ENCODE measurements at places on chromosomes 1 and 21.

DNA sequence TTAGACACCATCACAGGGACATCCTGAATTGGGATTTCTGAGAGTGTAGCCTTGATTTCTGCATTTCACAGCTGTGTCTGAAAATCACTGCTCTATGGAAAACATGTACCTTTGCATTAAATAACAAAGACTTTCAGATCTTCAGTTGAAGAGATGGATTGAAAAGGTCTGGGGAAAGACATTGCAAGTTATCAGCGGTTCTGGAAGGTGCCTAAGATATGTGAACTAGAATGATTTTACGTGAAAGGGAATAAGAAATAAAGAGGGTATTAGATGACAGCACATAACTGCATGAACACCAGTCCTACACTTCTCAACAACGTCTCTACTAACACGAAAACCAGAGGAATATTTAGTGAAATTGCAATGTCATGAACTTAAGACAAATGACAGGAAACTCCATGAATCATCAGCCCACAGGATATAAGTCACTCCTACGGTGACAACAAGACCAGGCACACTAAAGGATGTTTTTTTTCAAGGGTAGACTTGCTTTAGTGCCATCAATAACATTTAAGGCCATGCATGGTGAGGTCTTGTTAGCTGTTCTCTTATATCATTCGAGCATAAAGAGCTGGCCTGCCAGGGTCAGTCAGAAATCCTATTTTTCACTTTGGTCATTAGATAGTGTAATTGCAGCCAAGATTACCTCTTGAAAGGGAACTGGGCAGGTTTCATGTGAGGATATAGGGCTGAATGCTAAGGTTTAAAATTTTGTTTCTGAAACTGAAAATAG, 283.1 kb downstream of the GRIK1 start:
- DNase-seq, result no peak

GRCh38 chr1:19313961-19314882, 2.1 kb downstream of the SLC66A1 start:
- DNase-seq, result no peak

DNA sequence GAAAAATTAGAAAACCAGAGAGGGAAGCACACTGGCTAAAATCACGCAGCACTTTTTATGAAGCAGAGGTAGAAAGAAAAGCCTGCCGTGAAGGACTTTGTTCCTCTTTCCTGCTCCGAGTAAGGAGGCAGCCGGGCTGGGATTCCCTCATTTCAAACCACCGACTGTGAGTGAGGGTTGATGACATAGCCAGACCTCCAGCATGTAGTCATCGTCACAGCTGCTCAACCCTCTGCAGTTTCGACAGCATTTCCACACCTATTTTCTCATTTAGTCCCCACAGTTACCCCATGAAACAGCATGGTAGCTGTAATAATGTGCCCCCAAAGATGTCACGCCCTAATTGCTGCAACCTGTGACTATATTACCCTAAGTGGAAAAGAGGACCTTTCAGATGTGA, 35.3 kb downstream of the FCRL5 start:
- no peak for DNase-seq

DNA sequence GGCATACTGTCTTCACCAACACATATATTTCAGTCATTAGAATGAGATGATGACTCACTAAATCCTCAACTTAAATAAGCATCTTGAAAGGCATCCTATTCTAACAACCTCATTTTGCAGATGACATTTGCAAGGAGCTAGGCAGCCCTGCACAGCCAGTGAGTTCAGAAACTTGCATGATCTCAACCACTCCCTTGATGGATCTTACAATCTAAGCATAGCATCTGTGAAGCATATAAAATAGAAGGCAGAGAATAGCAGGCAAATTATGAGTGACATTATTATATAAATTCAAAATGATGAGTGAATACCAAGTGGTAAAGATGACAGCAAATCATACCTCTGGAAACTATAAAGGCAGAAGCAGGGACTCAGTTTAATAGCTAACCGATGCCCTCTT, 31.6 kb downstream of the KRTAP20-3 start:
- no peak for DNase-seq

GRCh38 chr21:42745511-42746239, 92.3 kb downstream of the PDE9A start:
- no peak for DNase-seq

DNA sequence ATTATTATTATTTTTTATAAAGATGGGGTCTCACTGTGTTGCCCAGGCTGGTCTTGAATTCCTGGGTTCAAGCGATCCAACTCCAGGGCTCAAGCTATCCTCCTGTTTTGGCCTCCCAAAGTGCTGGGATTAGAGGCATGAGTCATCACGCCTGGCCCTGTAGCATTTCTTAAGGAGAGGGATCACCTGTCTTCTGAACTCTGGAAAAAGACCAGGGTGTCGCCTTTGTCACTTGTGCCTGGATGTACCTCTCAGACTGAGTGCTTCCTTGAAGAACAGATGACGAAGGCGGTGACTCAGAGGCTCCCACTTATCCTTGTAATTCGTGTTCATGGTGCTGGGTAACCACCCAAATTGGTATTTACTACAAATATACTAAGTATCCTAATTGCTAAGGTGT, 2.4 kb upstream of the CGN start:
- DNase-seq, result no peak

DNA sequence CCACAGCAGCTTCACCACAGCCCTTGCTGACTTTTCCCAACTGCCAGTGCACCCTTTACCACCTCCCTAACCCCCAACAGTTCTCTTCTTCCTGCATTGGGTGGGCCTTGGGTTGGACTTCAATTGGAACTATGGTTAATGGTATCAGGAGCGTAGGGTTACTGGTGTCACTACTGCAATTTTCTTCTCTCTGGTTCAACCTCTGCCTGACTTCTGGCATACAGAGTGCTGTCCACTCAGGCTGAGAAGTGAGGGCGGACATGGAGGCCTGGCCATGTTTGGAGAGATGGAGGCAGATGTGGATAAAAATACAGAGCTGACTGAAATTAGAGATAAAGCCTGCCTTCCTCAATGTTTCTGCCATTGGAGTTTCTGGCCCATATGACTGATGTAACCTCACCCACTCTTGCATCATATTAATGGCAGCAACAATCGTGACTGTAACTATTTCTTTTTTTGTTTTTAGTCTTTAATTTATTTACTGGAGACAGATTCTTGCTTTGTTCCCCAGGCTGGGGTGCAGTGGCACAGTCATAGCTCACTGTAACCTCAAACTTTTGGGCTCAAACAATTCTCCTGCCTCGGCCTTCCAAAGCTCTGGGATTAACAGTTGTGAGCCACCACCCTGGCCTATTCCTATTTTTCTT, 87.8 kb downstream of the NAV1 start:
- no peak for DNase-seq

GRCh38 chr1:44808063-44808937, at the start of gene BTBD19:
BTBD19 (plus strand) TSS chr1:44808523; CDS start chr1:44808821, 298 bp downstream.
- peak; percentile 86 for DNase-seq

GRCh38 chr21:29892379-29892778, 47.4 kb downstream of the GRIK1 start:
- no peak for DNase-seq

DNA sequence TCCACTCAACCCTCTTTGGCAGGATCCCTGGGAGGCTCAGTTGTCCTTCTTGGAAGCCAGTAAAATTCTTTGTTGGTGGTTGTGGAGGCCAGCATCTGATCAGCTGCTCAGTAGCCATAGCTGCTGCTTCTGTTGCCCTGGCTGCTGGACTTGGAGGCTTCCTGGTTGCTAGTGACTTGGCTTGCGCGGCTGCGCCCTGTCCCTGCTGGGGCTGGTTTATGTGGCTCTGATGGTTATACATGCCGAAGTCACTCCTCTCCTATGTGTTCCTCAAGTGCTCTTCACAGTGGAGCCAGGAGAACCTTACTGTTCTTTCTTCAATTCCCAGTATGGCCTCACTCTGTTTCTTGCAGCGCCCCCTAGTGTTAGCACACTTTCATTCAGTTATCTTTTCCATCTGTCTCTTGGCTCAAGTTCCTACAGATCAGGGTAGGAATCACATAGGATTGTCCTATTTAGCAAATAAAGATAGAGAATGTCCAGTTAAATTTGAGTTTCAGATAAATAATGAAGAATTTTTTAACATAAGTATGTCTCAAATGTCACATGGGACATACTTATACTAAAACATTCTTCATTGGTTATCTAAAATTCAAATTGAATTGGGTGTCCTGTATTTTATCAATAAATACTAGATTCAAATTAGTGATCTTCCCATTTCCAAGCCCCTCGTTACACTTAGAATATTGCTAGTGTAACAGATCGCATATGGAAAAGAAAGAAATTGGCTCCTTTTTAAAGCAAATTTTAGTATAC, 176.5 kb downstream of the TGFB2 start:
- DNase-seq, result peak; percentile 21

DNA sequence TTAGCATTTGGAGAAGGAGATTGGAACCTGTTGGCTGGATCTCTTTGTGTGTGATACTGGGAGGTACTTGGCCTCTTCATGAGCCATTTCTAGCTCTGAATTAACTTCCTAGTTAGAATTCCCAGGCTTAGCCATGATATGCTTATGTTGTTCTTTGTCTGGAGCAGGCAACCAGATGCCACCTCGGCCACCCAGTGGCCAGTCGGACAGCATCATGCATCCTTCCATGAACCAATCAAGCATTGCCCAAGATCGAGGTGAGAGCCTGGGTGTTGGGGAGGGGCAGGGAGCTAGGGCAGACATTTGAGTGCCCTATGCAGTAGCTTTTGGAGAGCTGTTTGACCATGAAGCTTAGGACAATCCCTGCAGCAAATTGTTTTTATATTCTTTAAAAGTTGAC, 26.5 kb upstream of the PIGV start:
- no peak for DNase-seq

GRCh38 chr1:181149326-181150125, 61.0 kb downstream of the IER5 start:
- no peak for DNase-seq

DNA sequence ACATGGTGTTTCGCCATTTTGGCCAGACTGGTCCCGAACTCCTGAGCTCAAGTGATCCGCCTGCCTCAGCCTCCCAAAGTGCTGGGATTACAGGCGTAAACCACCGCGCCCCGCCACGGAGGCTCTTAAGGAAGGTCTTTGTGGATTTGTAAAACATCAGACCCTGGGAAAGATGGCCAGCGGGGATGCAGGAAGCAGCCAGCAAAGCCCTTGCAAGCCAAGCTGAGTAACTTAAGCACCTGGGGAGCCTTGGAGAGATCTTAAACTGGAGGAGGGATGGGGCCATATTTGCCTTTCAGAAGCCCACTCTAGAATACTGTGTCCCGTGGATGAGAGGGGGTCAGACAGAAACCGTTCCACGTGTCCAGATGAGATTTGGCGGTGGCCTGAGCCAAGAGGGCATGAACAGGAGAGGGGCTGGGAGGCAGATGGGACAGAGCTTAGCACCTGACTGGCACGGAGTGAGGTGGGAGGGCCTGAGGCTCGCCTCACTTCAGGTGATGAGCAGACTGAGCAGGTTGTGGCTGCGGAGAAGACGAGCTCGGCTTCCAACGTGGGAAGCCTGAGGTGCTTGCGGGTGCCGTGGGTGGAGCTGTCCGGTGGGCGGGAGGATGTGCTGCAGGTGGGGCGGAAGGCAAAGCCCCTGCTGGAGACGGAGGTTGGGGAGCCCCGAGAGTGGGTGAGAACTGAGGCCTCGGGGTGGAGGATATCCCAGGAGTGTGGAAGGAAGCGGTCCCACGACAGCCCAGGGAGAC, 11.7 kb downstream of the C1orf216 start:
- no peak for DNase-seq

- DNase-seq, result no peak
Observed at GRCh38 chr1:4027492-4028138, 127.5 kb upstream of the C1orf174 start.

GRCh38 chr1:162964901-162965300, 103.9 kb upstream of the CCDC190 start:
- DNase-seq, result no peak

DNA sequence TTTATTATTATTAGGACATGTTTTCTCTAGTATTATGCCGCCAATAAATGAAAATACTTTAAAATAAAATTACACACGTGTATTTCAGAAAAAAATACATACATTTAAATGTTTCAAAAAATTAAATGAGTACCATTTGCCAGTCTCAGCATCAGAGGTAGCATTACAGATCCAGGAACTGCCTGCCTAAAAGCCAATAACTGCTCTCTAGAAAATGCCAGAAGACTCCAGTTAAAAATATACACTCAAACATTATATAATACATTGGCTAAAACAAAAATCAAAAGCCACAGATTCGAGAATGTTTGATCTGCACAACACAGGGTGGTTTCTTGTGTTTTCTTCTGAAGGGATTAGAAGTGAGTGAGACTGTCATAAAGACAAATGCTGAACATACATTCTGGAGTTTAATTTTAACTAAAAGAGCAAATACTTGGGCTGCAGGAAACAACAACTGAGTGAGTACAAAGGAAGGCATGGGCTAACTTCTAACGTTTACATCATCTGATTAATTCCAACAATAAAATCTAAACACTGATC, 105.5 kb downstream of the RERE start:
- DNase-seq, result no peak

- no peak for DNase-seq
Observed at GRCh38 chr1:83818916-83819315, 180.0 kb downstream of the TTLL7 start.

DNA sequence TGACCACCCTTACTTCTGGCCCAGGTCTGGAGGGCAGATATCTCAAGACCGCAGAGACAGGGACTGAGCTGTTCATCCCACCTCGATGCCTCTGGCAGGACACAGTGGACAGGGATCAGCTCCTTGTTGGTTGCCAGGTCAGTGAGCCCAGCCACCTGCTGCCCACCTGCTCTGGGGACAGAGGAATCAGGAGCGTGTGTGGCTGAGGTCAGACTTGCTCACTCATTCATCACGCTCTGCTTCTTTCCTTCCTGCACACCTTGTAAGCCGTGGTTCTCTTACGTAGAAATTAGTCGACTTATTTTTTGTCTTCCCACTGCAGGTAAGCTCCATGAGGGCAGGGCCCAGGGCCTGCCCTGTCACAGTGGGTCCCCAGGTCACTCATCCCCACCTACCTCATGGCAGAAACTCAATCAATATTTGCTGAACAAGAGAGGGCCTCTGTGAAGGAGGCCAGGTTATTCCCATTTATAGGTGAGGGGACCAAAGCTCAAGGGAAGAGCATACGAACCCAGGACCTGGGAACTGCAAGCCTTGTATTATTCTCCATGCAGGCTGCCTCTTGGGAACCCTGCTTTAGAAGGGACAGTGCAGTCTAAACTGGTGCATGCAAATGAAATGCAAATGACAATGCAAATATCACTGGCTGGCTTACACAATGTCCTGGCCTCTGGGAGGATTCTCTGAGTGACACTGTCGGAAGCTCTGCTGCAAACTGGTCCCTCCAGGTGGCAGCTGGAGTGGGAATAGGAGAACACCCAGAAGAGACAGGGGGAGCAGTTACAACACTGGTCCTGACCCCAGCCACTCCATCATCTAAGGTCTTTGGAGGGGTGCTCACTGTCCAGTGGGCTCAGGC, 58.4 kb upstream of the PAX7 start:
- DNase-seq, result no peak

DNA sequence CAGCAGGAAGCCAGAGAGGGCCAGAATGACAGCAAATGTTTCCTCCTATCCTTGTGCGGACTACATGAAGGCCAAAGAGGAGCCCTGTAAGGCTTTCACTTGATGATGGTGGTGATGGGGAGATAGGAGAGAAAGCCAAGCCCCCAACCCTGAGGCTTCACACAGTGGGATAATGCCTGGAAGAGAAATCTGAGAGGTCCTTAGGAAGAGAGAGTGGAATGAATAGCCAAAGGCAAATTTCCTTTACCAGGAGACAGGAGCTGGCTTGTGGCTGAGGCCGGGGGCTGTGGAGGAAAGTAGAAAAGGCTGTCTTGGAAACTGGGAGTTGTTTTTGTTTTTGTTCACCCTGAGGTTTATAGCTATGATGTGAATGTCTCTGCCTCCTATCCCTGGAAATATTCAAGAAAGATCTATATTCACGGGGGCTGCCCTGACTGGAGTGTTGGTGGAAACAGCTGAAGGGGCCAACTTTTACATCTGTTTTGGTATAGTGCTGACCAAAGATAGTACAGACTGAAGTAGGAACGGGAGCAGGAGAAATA, 13.0 kb upstream of the RNF19B start:
- no peak for DNase-seq

All from nephron progenitor cell (in vitro differentiated cells).